Progenitor cell of endocrine pancreas (in vitro differentiated cells): ENCODE measurements at places on chromosomes 16 and 17. TPM values are rescaled to one million over a fixed set of nuclear protein-coding genes. Genes with fewer than 3 reads are reported as not detected.
A peak's percentile ranks its signal among the peaks of the same experiment; 100 is the strongest.

- DNase-seq: no peak
Measured at GRCh38 chr17:38691154-38691553, 13.9 kb upstream of the MLLT6 start.

Gene SSTR5
- total RNA-seq: 1.0 and 1.4 TPM in 2 replicates

Gene SLC16A6
- 0.12 and 0.24 TPM in 2 replicates for total RNA-seq

GRCh38 chr17:57665696-57666095 is 79.4 kb downstream of the CCDC182 start:
- no peak for DNase-seq

DNA sequence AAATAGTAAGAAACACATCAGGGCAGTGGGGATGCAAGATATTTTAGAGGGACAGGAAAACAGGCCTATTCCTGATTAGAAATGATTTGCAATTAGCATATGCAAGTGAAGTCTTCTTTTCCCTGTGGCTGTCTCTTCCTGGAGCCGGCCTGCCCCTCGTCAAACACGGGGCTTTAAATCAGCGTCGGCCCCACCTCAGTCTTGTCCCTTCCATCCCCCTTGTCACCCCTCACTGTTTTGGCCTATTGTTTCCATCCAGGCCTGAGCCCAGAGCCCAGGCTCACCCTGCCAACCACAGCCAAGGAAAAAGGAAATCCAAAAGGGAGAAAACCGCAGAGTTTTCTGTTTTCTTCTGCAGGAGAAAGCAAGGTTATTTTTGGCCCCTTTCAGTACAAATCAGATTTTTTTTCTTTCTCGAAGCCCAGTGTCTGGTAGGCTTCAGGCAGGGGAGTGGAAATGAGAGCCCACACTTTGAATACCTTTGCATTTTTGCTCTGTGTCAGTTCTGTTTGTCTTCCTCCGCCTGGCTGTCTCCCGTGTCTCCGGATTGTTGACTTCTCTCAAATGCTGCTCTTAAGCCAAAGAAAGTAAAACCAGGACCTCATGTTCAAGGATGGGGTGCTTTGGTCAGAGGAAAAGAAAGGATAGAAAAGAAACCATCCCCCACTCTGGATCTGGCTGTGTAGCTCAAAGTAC is 399.9 kb upstream of the CDH11 start:
- no peak for DNase-seq

Gene CCL11
- not detected in 2 replicates for total RNA-seq

Gene RNF157
- total RNA-seq: 43.5 and 45.9 TPM in 2 replicates

DNA sequence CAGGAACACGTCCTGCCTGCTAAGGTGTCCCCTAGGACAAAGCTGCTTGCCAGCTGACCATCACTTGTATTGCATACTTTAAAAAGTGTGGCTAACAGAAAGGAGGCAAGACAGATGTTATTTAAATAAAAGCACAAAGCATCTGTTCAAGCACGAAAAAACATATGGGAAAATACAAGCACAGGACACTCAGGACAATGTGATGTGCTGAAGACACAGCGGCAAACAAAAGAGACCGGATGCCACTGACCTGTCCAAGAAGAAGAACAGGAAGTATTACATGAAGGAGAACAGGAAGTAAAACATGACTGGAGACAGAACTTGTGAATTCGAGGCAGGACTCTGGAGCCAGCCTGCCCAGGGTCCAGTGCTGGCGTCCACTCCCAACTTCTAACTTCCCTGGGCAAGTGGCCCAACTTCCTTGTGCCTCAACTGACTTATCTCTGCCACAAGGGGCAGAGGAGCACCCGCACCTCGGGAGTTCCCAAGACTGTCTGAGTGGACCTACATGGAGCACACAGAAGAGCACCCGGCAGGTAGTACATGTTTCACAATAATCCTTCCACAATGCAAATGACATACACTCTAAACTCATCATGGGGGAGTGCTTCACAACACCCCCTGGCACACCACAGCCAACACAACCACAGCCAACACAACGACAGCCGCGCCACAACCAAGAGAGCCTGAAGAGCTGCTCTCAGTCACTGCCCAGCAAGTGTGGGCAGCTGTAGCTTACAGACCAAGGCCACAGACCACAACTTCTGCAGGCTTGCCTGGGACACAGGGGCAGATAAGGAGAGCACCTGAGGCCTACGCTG is 36.6 kb downstream of the ANKRD11 start:
- no peak for DNase-seq

DNA sequence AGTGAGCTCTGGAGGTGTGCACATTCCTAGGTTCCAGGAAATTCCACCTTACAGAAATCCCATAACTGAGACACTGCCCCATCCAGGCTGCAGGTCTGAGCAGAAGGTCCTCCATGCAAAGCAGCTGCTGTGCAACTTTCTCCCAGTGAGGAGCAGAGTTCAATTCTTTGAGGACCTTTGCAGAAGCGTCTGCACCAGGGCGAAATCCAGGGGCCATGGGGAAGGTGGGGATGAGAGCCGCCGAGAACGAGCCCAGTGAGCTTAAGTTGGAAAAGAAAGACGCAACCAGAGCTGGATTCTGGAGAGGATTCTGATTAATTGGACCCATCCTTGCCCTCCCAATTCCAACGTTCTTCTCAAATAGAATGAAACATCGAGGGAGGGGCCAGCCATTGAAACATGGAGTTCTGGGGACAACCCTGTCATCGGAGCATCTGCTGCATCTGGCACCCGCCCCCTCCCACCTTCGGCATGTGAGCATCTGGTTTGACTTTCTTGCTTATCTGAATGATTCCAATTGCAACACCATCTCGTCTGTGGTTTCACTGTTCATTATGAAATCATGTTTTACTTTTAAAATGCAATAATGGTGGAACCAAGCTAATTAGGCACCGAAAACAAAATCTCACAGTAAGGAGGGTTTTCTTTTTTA is 190.6 kb upstream of the FOXF1 start:
- no peak for DNase-seq

Gene TBC1D3C
- not detected in 2 replicates for total RNA-seq

GRCh38 chr16:49474741-49475140 is 101.1 kb downstream of the C16orf78 start:
- no peak for DNase-seq

DNA sequence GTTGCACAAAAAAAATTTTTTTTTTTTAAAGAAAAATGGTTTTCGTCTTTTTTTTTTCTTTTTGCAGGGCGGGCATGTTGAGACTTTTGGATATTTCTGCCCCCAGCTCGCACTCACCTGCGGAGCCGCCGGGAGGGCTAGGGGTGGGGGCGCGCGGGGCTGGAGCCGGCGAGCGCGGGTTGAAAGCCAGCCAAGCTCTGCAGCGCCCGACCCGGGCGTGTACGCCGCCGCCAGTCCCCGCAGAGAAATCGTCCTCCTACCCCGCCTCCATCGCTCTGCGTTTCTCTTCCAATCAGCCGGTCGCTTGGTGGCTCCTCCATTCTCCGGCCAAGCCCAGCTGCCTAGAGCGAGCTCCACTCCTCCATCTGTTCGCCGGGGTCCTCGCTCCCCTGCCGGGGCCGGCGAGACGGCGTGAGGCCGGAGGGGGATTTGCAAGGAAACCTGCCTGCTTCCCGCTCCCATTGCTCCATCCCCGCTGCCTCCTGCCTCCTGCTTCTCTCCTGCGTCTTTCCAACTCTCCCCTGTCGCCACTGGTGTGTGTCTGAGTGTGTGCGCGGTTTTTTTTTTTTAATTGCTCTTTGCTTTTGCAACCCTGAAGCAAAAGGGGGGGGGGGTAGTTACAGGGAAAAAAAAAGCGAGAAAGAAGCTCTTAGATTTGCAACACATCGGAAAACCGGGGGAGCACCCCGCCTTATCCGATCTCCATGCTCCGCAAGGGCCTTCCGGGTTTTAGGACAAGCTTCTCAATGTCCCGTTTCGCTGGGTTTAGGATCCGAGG is 1.8 kb upstream of the UBTF start:
- DNase-seq: peak; percentile 62

GRCh38 chr16:11759163-11759834 is 16.6 kb upstream of the TXNDC11 start:
- DNase-seq: no peak

DNA sequence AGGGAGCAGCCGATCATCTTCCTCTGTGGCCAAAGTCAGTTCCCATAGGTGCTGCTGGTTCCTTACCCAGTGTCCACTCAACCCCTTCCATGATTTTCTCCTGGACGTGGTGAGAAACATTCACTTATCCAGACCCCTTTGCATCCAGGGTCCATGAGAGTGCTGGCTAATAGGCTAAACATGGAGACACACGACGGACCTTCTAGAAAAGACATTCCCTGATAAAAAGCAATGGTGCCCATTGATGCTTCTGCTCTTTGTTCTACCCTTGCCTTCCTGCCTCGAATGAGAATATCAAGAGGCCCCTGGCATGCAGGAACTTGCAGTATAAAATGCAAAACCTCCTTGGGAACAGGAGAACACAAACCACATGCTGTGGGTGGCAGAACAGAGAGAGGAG is 2.3 kb downstream of the TEKT5 start:
- no peak for DNase-seq

Gene WFIKKN1
- total RNA-seq: 37.2 and 42.8 TPM in 2 replicates

Gene FLYWCH1
- total RNA-seq: 19.5 and 20.7 TPM in 2 replicates

DNA sequence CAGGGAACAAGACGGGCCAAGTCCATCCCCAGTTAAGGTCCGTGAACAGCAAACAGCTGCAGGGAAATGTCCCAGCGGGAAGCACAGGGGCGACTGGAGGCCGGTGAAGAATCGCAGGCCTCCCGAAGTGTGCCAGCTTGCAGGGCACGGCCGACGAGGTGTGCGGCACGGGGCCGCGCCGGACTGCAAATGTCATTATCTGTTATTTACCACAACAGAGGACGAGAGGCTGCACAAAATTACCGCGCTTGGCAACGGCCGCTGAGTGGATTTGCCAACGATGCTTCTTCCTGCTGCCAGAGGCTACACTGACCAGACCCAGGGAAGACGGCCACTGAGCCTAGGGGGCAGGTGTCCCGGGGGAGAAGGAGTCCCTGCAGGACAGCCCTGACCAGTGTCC is 53.1 kb downstream of the RPH3AL start:
- DNase-seq: no peak

DNA sequence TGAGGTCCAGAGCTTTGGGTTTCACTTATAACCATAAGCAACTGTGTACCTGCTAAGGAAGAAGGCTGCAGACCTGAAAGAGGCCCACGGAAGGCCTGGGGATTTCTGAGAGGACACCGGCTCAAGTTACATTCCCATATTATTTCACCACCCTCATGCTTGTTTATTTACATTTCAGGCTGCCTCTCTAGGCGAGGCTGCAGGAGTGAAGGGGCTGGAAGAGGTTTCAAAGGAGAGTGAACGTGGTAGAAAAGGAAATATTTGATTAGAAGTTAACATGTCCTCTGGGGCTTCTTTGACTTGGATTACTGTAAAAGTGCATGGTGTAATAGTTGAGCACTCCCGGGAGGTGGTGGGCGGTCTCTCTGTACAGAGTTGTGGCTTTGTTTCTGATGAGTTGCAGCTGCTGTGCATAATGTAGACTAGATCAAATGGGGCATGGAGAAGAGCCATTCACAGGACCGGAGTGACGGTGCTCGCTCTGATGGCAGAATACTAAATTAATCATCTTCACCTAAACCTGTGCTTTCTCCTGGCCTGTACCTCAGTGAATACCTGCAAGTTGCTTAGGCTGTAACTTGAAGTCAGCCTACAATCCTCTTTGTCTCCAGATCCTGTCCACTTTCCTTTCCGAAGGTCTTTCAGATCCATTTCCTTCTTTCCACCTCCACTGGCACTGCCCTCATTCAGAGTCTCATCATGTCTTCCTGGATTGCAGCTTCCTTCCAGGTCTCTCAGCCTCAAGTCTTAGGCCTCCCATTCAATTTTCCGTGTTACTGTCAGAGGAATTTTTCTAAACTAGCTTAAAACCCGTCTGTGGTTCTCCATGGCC is 1.9 kb upstream of the CPD start:
- no peak for DNase-seq

DNA sequence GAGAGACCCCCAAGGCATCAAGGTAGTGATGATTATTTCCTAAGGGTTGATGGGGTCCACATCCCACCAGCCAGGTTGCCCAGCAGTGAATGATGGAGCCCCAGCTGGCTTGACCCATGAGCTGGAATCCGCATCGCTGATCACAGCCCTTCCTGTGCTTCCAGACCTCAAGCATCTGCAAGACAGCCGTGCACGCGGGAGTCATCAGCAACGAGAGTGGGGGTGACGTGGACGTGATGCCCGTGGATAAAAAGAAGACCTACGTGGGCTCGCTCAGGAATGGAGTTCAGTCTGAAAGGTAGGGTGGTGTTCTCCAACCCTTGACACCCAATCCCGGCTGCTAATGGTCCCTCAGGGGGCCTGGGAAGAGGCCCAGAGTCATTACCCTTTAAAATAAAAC is 69.3 kb downstream of the CRISPLD2 start:
- DNase-seq: no peak

Gene MLYCD
- 9.4 and 9.6 TPM in 2 replicates for total RNA-seq
